ENCODE measurements at places on chromosomes 3 and 15. TPM values are rescaled to one million over a fixed set of nuclear protein-coding genes. Genes with fewer than 3 reads are reported as not detected.

Gene KLHL40
- total RNA-seq, result not detected

DNA sequence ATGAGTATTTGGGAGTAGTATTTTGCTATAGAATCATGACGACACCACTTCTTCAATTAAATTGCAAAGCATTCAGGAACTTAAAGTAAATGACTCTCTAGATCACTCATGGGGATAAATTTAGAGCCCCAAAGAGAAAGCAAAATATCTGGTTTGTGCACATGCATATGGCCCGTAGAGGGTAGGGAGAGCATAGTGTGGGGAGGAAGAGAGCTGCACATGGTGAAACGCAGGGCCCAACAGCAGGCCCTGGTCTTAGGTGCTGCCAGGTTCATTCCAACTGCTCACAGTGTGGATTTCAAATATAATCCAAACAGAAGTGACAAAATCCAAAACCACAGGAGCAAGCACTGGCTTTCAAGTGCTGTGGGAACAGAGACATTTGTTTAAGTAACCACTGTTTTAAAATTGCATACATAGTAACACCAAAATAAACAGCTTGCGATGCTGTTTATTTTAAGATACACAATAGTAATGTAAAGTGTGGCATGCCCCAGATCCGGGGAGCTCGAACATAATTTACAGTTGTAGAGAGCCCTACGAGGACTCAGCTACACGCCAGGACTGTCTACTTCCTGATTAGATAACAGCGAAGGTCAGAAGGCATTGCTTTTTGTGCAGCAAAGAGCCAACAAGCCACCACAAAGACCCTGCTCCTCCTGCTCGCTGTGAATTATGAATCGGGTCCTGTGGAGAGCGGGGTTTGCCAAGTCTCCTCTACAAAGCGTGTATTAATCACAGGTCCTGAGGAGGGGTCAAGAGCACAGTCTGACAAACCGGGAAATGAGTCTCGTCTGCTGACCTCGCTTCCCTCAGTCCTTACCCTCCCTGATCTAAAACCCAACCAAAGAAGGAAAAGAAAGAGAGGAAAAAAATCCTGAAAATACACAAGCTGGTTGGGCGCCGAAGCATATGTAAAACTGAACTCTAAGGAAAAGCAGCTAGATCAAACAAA is 80.6 kb downstream of the MEIS2 start:
- DNase-seq, result no peak

DNA sequence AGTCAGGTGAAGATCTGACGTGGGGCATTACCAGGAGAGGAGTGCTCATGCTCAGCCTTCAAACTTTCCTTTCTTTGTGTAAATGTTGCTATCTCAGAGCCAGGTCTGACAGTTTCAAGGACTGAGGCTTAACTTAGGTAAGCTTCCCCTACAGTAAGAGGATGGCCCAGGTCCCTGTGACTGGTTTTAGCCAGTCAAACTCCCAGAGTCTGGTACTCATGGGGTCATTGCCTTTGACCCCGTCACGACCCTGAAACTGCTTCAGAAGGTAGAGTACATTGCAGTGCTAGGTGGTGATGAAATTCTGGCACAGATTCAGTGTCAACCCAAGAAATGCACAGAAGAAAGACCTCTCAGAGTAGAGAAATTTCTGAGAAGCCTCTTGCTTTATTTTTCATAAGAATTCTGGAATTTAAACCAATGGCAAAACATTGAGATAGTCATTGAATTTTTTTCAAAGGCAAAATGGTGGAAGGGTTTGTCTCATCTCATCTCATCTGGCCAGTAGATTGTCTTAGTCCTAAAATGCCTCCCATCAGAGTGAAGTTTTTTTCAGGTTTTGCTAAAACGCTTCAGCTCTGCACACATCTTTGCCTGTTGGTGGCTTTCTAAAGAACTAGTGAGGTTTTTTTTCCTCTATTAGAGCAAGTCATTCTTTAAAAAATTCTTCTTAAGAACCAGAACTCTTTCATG is 23.1 kb downstream of the ZBTB38 start:
- DNase-seq, result no peak

DNA sequence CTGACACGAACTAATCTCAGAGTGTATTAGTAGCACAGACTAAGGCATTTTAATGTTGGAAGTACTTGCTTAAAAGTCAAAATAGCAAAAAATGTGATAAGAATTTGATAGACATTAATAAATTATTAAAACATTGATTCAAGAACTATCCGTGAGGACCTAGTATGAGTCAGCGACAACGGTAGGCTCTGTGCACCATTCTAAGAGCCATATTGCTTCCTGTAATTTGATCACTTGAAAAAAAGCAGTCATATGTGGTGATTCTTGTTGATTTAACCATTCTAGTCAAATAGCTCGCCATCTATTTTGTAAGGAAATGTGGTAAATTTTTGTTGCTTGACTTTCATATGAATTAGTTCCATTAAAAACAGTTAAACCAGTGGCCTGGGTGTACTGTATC is 534.9 kb upstream of the ARRDC4 start:
- DNase-seq, result no peak

DNA sequence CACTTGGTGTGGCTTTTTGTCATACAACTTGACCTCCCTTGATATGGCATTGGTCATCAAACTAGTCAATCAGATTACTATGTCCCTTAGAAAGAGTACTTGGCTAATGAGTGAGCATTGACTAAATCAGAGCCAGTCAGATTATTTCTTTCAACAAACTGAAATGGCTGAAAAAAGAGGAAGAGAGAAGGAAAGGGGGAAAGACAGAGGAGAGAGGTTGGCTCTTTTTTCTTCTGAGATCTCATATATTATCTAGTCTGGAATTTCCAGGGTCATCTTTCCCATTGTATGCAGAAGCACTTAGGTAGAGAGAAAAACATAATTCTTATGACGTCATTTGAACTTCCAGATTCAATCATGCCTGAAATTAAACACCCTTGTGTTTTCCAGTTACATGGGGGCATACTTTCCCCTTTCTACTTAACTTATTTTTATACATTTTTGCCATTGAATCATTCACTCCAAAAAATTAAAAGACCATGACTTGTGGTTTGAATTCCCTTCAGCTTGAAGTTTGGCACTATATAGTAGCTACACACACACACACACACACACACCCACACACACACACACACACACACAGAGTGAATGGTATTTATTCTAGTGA is 387.8 kb downstream of the LSAMP start:
- no peak for DNase-seq

- no peak for DNase-seq
Observed at GRCh38 chr3:172279974-172280373, 168.3 kb downstream of the GHSR start.

- no peak for DNase-seq
Observed at GRCh38 chr15:65738649-65739048, 53.4 kb downstream of the DENND4A start.
